Stimulated activated CD8-positive, alpha-beta memory T cell treated with anti-CD3 and anti-CD28 coated beads, Interleukin-7, amount 100 ng/mL, for 24 hours (primary cell): ENCODE measurements at places on chromosomes 16 and 17.

- DNase-seq: no peak
These were observed 80.0 kb downstream of the PCTP start for GRCh38 chr17:55830699-55831471.

DNA sequence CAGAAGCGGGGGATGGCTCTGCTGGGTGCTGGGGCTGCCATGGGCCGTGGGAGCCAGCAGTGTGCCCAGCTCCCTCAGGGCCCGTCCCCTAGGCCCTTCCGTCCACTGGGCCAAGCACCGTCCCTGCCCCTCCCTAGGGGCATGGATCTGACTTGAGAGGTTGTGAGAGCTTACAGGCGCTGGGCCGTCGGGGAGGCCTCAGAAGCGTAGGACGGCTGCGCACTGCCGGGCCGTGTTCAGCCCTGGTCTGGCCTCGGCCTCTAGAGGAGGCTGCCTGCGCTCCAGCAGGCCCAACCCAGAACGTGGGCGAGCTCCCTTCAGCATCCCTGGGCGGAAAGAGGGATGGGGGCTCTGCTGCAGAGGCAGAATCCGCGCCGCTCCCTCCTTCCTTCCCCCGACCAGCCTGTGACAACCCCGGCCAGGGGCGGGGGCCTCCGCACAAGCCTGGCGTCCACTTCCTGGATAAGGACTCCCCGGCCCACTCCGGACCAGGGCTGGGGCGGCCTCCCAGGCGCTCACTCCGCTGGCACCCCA, 685 bp upstream of the MPG start:
- no peak for DNase-seq

- DNase-seq: no peak
These were observed 67.8 kb downstream of the CDH8 start for GRCh38 chr16:61968242-61969076.

GRCh38 chr16:8632675-8633182, 11.2 kb downstream of the METTL22 start:
- DNase-seq: no peak

GRCh38 chr17:29327412-29327811, 33.5 kb upstream of the NUFIP2 start:
- DNase-seq: no peak

DNA sequence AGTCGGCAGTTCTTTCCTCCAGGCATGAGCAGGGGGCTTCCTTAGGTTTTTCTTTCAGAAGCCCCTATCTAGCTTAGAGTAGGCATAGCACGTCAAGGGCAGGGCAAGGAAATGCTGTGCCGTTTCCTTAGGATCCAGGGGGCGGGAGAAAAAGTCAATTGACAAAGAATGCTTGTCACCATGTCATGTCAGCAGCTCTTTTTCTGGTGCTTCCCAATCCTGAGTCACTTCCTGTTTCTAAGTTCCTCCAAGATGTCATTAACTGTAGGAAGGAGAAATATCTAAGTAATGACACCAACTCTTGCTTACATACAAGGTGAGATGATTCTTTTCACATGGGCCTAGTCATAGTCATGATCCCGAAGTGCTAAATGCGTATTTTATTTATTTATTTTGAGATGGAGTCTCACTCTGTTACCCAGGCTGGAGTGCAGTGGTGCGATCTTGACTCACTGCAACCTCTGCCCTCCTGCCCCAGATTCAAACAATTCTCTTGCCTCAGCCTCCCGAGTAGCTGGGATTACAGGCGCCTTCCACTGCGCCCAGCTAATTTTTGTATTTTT, 35.2 kb downstream of the GJC1 start:
- no peak for DNase-seq

- no peak for DNase-seq
These were observed 45.5 kb upstream of the CDC42EP4 start for GRCh38 chr17:73357318-73357717.

- DNase-seq: no peak
These were observed 8.8 kb downstream of the CDK5R1 start for GRCh38 chr17:32495359-32496231.

- no peak for DNase-seq
These were observed 131.1 kb downstream of the PHKB start for GRCh38 chr16:47592232-47592631.
